C1 segment of cervical spinal cord (tissue), 14 donors: ENCODE measurements at places on chromosomes 7 and 10.

DNA sequence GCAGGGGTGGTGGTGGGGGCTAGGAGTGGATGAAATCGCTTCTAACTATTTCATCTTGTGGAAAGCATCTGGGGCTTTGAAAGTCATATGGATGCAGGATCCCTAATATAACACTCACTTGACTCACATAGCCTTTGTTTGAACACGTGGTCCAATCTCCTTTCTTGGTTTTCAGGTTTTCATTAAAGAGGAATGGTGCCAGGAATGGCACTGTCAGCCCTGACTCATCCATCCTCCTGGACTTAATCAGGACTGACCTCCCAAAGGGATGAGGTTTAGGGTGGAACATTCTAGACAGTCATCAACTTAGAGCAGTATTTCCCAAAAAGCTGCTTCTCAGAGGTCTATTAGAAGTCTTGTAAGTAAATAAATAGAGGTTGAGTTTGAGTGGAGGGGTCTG lies 162.0 kb upstream of the PLXNA4 start:
- no peak for DNase-seq

DNA sequence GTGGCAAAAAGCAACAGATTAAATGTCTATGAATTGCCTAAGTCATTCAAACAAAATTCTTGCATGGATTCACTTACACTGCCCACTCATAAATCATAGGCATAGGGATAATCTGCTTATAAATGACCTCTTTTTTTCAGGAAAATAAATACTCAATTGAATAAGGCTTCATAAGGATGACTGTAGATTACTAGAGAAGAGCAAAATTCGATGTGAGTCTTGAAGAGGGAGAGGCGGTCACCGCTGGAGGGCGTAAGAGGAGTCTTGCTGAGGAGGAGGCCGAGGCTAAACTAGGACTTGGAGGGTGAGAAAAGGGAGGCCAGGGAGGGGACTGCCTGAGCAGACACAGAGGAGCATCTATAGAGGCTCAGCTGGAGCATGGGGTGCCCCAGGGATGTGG lies 135.4 kb upstream of the RSU1 start:
- DNase-seq: no peak

- no peak for DNase-seq
Observed at GRCh38 chr7:149085866-149086265, 4.7 kb downstream of the ZNF786 start.

DNA sequence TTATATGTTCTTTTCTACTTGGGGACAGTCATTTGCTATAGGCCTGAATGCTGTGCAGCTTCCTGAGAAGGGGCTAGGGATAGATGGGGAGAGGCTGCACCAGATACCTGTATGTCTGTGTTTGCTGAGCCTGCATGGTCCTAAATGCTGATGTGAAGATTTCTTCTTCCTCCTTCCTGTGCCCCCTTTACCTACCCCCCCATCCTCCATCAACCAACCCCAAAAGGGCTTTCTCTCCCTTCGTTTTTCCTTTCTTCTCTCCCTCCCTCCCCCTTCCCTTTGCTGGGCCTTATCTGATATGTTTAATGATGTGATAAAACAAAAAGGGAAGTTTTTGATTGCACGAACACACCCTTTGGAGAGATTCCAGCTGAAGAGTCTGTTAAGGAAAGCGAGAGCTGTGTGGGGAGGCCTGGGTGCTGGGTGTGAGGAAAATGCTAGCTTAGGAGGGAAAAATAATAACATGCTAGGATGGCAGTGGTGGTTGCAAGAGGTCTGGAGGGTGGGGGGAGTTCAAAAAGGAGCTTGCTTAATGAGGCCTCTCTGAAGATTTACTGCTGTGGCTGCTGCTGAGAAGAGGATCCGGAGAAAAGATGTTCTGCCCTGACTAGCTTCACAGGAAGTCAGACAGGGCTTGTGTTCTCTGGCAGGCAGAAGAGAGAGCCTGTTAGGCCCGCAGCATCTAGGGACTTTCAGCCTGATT lies 101.8 kb downstream of the SAMD9 start:
- DNase-seq: no peak

DNA sequence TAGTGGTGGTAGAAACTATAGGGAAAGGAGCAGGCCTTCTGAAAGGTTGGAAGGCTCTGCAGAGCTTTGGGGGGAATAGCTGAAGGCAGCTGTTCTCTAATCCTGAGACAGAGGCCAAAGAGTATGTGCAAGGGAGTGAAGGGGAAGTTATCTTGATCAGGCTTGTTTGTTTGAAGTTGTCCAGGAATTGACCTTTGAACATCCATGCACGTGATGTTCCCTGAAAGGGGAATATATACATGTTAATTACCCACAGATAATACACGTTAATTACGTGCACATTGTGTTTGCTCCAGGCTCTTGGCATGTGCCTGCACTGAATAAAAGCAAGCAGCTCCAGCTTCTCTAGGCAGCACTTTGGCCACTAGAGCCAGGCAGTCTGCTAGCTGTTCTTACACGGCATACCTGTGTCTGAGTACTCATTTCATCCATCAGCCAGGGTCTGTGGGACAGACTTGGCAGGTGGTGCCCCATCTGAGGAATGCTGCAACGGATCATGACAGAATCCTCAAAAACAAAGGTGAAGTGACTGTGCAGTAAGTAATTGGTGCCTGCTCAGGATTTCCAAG lies 18.0 kb upstream of the STARD3NL start:
- no peak for DNase-seq

DNA sequence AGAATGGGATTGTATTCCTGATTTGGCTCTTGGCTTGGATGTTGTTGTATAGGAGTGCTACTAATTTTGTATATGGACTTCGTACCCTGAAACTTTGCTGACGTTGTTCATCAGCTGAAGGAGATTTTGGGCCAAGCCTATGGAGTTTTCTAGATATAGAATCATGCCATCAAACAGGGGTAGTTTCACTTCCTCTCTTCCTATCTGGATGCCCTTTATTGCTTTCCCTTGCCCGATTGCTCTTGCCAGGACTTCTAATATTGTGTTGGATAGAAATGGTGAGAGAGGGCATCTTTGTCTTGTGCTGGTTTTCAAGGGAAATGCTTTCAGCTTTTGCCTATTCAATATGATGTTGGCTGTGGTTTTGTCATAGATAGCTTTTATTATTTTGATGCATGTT lies 92.3 kb downstream of the CCDC7 start:
- no peak for DNase-seq
